ENCODE measurements at places on chromosomes 4 and X.

GRCh38 chr4:48064349-48064748 is 47.8 kb downstream of the NIPAL1 start:
- no peak for DNase-seq

GRCh38 chrX:16573781-16574180 is 76.2 kb upstream of the S100G start:
- DNase-seq, result no peak

DNA sequence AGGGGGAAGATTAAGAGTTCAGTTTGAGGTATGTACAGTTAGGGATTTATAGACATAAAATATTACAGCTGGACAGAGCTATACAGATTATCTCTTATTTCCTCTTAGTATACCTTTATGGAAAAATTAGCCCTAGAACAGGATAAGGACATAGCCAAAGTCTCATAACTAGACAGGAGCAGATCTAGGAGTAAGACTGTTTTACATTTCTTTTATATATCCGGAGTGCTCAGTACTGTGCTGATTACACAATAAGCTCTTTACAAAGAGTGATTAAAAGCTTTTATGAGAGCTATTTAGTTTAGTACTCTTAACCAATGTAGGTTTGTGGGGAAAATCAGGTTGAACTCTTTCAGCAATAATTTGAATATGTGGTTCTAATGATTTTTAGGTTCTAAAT is 105.8 kb downstream of the TBX22 start:
- DNase-seq, result no peak

- DNase-seq, result no peak
These were observed 88.0 kb upstream of the TLR2 start for GRCh38 chr4:153595894-153596601.

DNA sequence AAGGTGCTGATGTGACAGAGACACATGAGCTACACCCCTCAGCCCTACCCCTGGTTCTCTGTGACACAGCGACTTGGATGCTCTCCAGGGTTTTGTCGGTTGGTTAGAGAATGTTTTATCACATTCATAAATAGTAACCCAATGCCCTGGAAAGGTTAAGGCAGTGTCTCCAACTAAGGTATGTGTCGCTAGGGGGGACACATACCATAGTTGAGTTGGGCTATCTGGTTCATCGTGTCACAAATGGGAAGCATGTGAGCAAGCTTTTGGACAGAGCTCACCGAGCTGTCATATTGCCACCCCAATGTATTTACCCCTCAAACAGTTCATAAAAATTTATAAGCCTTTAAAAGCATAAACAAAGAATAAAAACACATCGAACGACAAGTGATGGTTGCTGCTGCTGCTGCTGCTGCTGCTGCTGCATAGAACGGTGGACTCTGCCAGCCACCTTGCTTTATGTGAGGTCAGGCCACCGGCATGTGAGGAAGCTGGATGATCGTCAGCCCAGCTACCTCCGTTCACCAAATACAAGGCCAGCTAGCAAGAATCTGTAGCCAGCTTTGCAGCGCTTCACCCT is 55.9 kb downstream of the STOX2 start:
- DNase-seq, result no peak

GRCh38 chr4:76987685-76988084 is 38.1 kb downstream of the SEPTIN11 start:
- DNase-seq, result no peak
